CD4-positive, alpha-beta T cell treated with Interleukin-15 for 1 hour (primary cell): ENCODE measurements at places on chromosomes 5 and 9.

- DNase-seq = no peak
Observed at GRCh38 chr9:73515216-73515615, 363.6 kb downstream of the ANXA1 start.

- DNase-seq = no peak
Observed at GRCh38 chr5:55734658-55735057, 3.2 kb upstream of the DDX4 start.

DNA sequence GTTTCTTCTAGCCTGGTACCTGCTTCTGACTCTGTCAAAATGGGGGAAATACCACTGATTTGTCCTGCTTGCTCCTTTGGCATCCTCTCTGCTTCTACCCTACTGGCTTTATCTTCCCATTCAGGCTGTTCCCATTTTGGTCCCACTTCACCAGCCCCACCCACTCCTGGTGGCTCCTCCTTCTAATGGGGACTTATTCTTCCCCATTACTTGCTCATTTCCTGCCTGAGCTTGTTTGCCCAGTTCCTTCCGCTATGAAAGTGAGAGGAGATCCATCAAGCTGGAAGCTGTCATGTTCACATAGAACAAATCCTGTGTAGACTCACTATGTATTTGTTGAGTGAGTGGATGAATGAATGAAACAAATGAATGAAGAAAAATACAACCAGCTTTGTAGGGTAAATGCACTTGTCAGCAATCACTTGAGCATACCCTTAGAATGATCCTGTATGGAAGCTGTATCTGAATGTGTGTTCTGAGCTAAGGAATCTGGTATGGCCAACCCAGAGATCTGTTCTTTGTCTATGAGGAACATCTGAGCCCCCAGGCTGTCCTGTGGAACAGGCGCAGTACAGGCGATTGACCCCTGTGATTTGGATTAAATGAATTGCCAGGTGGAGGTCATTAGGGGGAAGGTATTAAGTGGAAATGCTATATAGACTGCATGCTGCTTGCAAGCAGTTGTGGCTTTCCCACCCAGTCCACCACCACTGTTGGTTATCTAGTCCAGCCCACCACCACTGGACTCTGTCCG lies 89.5 kb downstream of the APBA1 start:
- no peak for DNase-seq

- no peak for DNase-seq
Observed at GRCh38 chr5:109880907-109881685, 191.4 kb downstream of the MAN2A1 start.

- DNase-seq = no peak
Observed at GRCh38 chr5:163475411-163475810, 15.0 kb downstream of the HMMR start.

DNA sequence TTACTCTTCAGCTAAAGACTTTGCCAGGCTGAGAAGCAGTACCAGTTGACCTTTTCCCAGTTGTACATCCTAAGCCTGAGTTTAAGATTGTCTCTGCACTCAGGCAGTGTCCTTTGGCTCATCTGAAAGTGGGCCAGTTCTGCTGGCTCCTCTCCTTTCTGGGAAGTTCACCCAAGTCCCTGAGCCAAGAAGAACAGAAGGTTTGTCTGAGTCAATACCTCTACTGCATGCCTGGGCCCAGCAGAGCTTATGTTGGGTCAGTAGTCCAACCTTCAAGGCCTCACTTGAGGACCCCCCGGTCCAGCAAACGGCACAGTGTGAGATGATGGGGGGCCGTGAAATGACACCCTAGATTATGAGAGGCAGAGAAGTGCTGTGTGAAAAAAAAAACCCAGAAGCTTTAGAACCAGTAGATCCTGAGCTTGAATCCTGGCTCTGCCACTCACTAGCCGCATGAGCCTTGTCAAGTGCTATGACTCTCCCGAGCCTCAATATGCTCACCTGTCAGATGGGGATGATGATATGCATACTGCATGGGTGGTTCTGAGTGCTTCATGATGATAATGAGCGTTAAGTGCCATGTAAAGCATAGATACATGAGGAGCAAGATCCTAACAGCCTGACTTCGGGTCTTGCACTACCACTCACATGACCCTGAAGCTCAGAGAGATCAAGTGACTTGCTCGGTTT lies 156.0 kb downstream of the MACROH2A1 start:
- DNase-seq = no peak

GRCh38 chr9:99726758-99727157 lies 94.9 kb upstream of the NR4A3 start:
- DNase-seq = no peak

DNA sequence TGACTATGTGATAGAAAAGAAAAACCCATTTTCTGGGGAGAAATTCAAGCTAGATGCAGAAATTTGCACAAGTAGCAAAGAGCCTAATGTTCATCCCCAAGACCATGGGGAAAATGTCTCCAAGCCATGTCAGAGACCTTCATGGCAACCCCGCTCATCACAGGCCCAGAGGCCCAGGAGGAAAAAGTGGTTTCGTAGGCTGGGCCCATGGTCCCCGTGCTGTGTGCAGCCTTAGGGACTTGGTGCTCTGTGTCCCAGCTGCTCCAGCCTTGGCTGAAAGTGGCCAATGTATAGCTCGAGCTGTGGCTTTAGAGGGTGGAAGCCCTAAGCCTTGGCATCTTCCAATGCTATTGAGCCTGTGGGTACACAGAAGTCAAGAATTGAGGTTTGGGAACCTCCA lies 711.2 kb upstream of the ZNF608 start:
- DNase-seq = no peak

- DNase-seq = no peak
Observed at GRCh38 chr5:154311362-154311761, 120.8 kb downstream of the GALNT10 start.

DNA sequence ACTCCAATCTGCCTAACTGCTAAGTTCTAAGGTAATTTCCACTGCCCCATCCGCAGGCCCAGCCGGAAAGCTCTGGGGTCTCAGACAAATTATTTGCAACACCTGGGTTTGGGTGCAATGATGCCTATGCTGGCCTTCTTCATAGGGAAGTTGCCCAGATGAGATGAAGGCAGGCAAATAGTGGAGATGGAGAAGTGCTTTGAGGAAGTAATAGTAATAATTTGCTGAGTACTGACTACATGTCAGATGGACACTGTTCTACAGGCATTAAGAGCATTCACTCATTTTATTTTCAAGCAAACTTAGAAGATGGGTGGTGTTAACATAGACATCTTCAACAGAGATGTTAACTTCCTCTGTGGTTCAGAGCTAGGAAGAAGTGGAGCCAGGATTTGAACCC lies 3.8 kb downstream of the PCDH12 start:
- no peak for DNase-seq

DNA sequence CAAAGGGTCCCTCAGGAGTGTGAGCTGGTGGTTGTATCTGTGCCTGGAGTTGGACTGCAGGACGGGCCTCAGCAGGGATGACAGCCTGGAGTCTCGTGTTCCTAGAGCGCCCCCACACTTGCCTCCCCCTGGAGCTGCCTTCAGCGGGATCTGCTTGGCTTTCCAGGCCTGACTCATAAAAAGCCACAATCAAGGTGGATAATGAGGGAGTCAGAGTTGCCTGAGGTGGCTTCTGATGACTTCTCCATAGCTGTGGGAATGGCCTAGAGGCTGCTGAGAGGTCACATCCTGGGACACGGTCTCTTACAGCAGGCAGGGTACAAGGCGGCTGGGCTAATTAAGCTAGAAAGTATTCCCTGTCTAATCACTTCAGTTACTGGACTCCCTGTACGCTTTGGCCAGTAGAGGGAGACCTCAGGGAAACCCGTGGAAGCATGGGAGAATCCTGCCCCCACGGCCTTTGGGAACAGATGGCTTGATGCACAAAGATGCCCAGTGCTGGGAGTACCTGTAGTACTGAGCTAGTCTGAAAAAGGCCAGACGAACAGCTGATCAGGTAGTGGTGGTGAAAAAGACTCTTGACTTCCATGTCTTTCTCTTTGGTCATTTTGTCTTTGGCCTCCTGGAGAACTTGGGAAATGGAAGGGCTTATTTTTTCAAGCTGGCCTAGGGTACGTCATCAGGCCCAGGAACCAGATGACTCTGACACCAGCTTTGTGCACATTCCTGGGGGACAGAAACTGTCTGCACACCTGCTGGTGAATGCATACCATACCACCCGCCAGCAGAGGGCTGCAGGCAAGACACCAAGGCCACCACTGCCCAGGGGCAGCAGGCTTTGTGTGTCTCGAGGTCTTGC lies 16.1 kb upstream of the FRRS1L start:
- no peak for DNase-seq

GRCh38 chr5:157198277-157198986 lies 17.8 kb downstream of the ITK start:
- DNase-seq = peak; percentile 54

DNA sequence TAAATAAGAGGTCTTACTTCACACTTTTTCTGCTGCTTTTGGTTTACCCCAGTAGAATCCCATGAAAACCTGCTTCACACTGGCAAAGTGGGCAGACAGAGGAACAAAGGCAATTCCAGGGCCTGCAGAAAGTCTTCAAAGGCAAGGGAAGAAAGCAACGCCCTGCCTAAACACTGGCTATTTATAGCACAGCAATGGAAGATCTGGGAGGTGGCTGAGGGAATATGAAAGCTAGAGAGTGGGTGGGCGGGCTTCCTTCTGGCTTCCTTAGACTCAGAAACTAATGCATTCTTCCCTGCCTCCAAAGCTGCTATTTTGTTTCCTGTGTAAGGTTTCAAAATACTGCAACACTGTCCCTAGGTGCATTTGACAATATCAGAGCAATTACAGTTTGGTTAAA lies 46.8 kb downstream of the ELAVL2 start:
- DNase-seq = no peak

DNA sequence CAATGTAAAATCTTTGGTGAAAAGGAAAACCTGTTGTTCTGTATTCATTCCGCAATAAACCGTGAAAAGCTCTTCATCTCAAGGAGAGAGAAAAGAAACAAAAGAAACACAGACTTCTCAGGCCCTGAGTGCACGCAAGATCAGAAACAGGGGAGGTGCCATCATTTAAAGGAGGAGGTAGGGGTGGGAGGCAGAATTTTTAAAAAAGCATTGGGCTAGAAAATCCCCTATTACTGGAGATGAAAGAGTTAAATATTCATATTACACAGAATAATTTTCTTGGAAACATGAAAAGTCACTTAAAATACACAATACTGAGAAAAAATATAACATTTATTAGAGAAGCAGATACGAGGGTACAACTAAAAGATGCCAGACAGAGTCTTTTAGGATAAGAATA lies 56.3 kb downstream of the USP20 start:
- peak; percentile 41 for DNase-seq

DNA sequence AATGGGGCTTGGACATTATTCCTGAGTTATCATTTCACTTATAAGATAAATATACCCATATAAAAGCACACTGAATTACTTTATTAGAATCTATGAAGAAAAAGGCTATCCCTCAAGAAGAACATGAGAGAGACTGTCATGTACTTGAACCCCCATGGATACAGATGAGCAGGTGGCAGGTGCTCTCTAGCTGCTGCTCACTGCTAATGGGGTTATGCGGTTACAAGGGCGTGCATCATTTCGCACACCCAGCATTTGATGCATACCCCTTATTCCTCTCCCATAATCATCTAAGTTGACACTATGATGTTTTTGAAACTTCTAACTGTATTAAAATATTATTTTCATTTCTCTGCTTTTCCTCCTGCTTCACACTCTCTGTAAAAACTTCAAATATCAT lies 16.4 kb downstream of the ITK start:
- peak; percentile 43 for DNase-seq
